ENCODE measurements at places on chromosomes 16 and 17.

GRCh38 chr16:79463841-79464240 is 136.7 kb downstream of the MAF start:
- DNase-seq: no peak

DNA sequence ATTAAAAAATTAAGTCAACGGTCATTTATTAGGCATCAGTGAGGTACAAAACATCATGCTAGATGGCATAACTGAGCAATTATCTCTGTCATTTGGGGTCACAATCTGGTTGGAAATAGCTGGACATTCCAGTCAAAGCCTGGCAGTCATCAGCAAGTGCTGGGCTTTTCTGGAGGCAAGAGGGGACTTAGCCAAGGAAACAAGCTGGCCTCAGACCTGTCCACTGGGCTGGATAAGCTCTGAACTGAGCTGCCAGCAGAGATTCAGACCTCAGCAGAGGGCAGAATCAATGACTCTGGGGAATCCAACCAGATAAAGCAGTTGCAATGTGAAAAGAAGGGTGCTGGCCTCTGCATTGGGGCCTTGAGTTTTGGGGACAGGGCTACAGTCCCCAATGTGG is 161.9 kb upstream of the NOL11 start:
- no peak for DNase-seq

GRCh38 chr17:42571435-42572225 is 4.7 kb downstream of the MLX start:
- no peak for DNase-seq

DNA sequence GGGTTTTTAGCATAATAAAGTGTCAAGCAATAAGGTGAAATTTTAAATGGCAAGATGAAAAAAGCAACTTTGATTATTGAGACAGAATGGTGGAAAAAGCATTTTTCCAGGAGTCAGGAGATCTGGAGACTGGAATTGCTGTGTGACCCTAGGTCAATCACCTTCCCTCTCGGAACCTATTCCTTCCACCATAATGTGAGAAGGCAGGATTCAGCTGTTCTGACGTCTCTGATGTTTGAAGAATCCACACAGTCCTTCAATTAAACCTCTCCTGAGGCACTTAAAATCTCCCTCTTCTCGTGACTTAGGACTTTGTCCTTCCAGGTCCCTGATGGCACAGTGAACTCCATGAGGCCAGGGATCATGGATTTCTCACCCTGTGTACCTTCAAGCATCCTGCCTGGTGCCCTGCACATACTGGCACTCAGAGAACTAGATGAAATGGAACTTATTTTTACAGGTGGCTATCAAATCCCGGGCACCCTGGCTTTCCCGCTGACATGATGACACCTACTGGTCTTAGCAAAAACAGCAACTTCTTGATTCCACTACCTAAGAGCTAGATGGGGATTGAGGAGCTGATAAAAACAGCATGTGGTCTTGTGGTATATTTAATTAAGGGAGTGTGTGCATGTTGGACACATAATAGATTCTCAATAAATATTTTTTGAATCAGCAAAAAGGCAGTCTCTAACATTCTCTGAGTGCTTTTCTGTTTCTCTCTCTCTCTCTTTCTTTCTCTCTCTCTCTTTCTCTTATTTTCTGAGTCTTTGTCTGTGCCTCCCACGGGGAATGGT is 2.3 kb upstream of the CCDC182 start:
- DNase-seq: peak; percentile 86

GRCh38 chr16:70258065-70258464 is 6.3 kb upstream of the EXOSC6 start:
- DNase-seq: no peak

GRCh38 chr17:17668775-17669579 is 12.3 kb upstream of the RAI1 start:
- no peak for DNase-seq

DNA sequence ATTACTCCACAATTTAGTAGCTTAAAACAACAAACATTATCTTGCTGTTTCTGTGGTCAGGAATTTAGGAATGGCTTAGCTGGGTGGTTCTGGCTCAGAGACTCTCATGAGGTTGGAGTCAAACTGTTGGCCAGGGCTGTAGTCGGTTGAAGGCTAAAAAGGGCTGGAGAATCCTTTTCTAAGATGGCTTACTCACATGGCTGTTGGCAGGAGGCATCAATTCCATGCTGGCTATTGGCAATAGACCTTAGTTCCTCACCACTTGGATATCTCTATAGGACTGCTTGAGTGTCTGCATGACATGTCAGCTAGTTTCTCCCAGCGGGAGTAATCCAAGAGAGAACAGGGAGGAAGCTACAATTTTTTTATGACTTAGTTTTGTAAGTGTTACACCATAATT is 6.6 kb upstream of the EFCAB13 start:
- DNase-seq: no peak

- no peak for DNase-seq
Observed at GRCh38 chr17:43216369-43216761, 4.7 kb downstream of the TMEM106A start.

DNA sequence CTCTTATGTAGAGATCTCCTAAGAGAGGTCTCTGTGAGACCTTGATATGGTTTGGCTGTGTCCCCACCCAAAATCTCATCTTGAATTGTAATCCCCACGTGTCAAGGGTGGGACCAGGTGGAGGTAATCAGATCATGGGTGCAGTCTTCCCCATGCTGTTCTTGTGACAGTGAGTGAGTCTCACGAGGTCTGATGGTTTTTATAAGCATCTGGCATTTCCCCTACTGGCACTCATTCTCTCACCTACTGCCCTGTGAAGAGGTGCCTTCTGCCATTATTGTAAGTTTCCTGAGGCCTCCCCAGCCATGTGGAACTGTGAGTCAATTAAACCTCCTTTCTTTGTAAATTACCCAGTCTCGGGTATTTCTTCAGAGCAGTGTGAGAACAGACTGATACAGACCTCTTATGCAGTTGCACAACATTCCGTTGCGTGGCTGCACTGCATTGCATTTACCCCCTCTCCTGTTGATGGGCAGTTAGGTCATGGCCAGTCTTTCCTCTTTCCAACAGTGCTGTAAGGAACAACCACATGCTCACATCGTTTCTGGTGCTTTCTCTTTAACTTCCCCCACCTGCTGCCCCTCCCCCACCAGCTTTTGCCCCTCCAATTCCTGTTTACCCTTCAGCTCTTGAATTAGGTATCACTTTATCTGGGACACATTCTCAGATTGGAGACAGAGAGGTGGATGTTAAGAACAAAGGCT is 43.6 kb upstream of the MED9 start:
- no peak for DNase-seq

- no peak for DNase-seq
Observed at GRCh38 chr17:35906191-35906925, 24.2 kb downstream of the RDM1 start.

DNA sequence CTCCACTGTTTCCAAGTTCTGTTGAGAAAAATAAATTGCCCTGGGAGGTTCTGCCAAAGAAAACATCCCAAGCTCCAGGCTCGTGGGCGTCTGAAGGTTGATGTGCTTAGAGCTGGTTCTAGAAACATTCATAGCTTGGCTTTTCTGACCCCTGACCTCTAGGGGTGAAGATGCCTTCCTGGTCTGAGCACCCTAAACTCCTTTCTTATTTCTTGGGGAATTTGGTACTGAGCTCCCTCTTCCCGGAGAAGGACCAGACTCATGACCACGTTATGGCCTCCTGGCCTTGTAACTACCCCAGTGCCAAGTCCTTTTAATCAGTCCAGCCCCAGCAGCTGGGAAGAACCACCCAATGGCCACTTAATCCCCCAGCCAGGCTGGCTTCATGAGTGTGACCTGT is 66.4 kb downstream of the MYH11 start:
- no peak for DNase-seq

GRCh38 chr16:2964475-2965336 is 631 bp downstream of the KREMEN2 start:
- DNase-seq: peak; percentile 77

DNA sequence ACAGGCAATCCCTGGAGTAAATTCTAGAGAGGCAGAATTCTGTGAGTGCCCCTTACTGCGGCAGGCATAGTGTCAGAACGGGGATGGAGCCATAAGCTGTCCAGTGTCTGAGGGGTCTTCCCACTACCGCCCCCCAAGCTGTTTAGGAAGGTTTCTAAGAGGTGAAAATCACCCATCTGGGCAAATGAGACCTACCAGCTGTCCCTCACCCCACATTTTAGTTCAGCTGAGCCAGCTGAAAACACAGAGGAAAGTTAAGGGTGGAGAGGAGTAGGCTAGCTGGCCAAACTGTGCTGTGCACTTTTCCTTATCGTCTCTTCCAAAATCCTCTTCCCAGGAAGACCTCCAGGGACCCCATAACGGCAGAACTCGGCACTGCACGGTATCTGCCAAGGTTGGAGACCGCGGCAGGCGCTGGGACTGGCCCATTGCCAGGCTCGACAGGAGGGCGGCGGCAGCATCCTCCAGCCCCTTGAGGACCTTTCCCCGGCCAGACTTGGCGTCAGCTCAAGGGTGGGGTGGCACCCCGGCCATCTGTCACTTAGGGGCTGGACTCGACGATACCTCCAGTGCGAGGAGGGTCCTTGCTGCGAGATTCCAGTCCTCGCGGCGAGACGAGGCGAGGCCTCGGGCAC is 955 bp downstream of the ACLY start:
- DNase-seq: peak; percentile 39

DNA sequence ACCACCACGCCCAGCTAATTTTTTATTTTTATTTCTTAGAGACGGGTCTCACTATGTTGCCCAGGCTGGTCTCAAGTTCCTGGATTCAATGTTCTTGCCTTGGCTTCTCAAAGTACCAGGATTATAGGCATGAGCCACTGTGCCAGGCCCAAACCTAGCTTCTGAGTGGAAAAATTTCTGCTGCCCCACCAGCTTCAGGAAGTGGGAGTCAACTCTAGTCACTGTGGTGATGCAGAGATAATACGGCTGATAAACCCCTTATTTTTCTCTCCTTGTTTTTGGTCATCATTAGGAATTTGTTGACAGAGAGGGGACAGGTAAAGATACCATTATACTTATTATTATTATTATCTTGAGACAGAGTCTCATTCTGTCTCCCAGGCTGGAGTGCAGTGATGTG is 27.8 kb upstream of the PHOSPHO1 start:
- DNase-seq: no peak

DNA sequence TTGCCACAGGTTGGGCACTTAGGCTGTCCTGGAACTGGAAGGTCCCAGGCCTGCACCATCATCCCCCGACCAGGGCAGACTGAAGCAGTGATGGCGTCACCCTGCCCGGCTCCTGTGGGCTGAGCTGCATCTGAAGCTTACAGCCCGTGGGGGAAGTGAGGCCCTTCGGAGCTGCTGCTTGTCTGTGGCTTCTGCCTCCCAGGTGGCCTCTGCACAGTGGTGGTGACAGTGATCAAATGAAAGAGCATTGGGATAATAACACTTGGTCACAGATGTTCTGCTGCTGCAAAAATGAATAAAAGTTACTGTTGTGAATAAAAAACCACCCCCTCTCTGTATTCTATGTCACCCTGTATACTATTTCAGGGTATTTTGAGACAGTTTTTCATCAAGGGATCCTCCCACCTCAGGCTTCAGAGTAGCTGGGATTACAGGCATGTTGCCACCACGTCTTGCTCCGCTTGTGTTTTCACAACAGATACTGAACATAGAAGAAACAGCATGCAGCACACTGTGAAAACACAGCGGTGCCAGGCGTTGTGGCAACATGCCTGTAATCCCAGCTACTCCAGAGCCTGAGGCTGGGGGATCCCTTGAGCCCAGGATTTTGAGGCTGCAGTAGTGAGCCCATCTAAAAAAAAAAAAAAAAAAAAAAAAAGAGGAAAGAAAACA is 165.0 kb downstream of the LGALS9B start:
- DNase-seq: no peak

- no peak for DNase-seq
Observed at GRCh38 chr16:26133416-26134093, 441.8 kb downstream of the HS3ST4 start.

DNA sequence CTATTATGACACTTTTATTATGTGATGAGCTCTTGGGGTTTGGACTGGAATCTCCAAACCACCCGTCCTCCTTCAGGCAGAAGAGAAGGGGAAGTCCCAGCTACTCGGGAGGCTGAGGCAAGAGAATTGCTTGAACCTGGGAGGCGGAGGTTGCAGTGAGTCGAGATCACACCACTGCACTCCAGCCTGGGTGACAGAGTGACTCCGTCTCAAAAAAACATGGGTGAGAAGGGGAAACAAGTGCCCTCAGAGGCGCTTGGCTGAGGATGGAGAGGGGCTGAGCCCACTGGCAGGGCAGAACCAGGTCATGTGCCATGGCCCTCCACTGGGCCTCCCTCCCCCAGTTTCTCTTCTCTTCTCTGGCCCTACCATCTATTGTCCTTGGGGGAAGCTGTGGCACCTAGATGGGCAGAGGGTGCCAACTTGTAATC is 120.9 kb upstream of the SMURF2 start:
- DNase-seq: no peak

GRCh38 chr16:1413684-1414531 is 596 bp downstream of the UNKL start:
- peak; percentile 36 for DNase-seq

GRCh38 chr17:48624118-48624517 is 2.0 kb downstream of the HOXB9 start:
- DNase-seq: no peak

- DNase-seq: peak; percentile 77
Observed at GRCh38 chr16:80540516-80541305, at the start of gene DYNLRB2. DYNLRB2 (plus strand) TSS chr16:80540993; CDS start chr16:80541077, 84 bp downstream.

- DNase-seq: no peak
Observed at GRCh38 chr17:40553694-40554534, 11.4 kb downstream of the CCR7 start.

- DNase-seq: no peak
Observed at GRCh38 chr17:79749156-79749815, 18.5 kb downstream of the ENPP7 start.

GRCh38 chr17:61662741-61663140 is 71.7 kb upstream of the NACA2 start:
- no peak for DNase-seq
